ENCODE measurements at places on chromosomes 6 and 20.

- DNase-seq: no peak
Measured at GRCh38 chr20:18743665-18744440, 69.7 kb upstream of the SCP2D1 start.

DNA sequence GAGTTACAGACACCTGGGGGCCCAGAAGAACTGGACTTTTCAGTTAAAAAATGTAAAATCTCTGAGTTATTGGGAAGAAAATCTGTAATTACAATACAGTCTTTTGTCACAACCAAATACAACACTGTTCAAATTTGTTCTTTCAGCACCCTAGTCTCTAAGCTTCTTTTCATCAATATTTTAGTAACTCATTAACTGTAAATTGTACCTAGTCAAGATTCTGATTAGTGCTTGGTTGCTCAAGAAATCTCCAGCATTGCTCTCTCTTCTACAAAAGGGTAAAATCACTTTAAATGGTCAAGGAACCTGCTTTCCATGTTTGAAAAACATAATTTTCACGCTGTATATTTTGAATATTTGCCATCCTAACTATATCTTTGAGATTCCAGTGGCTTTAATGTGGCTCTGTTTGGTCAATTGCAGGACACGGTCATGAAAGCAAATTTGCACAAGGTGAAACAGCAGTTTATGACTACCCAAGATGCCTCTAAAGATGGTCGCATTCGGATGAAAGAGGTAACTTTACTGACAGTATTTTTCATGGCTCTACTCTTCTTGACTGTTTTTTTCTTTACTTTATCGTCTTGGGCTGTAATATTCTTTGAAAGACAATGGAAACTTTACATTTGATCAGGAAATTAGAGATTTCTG lies 9.2 kb downstream of the SCGN start:
- no peak for DNase-seq

DNA sequence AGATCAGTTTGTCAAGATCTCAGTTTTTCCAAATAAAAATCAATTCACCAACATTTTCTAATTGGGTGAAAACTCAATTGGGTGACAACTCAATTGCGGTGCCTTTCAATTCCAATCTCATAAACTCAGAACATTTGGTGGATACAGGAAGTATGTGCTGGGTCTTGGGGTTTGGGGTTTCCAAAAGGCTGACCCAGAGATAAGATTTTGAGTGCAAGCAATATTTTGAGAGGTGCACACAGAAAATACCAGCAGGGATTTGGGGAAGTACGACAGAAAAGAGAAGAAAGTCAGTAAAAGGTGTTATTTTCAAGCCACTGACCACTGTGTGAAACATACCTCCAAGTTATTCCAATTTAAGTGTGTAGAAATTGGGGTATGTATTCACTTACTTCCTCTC lies 258.0 kb downstream of the PHACTR1 start:
- DNase-seq: no peak

DNA sequence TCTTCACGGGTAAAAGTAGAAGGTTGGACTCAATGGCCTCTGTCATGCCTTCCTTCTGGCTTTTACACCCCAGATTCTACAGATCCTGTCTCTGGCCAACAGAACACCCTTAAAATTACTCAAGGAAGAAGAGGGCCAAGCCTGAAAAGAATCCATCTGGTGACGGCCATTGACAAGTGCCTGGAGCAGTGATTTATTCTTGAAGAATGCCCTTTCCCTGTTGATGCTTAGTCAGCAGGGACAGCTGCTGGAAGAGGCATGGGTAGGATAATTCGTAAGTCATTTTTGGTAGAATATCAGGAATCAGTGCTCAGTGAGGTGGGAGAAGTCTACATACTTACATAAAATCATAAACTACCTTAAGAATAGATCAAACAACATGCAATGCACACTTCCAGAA lies 397.9 kb downstream of the SAMD5 start:
- DNase-seq: no peak

- no peak for DNase-seq
Measured at GRCh38 chr20:32605167-32605656, 20.1 kb upstream of the NOL4L start.

DNA sequence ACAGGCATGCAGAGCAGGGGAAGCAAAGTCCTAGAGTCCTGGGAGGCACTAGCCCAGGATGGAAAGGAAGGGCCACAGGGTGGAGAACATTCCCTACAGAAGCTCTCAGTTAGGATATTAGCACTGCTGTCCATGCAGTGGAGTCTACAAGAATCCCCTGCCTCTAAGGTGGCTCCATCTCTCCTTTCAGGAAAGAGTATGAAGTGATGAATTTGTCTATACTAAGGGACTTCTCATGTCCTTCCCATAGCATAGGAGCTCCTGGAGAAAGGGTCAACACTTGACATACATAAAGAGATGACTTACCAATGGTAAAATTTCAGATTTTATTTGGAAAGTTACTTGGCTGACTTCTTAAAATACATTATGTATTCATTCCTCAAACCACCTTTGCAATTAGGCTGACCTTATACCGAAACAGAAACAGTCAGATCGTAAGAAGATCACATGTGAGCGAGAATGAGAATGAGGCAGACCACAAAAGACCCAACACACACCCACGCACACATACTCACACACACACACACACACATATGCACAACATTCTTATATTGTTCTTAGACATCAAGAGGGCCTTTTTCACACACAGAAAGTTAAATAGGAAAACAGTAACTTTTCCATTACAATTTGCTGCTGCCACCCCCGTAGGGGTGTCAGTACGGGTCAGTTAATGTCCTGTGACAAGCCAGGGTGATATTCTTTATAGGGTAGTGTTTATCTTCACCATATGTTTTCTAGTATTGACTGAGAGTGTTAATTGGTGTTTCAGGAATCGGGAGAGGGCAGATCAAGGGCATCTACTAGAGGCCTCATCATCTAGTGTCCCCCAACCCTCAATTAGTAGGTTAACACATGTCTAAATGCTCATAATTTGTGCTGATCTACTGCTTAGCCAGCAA lies 159.4 kb downstream of the FAXC start:
- DNase-seq: no peak

DNA sequence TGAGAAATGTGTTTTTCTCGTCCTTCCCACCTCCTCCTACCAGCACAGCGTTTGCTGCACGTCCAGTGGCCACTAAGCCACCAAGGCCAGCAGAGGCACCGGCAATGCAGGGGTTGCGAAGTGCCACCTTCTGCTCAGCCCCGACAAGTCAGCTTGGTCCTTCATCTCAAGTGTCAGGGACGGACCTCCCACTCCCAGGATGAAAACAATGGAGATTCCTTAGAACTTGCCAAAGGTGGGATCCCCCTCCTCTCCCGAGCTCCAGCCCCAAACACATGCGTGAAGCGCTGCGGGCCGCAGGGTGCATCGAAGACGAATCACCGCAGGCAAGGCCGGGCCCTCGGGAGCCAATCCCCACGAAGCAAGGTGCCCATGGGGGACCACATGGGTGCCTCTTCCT lies 60.8 kb downstream of the WDR27 start:
- DNase-seq: no peak

GRCh38 chr6:14555804-14556203 lies 438.2 kb downstream of the CD83 start:
- no peak for DNase-seq

GRCh38 chr20:23759306-23759940 lies 8.7 kb upstream of the CST1 start:
- DNase-seq: no peak

DNA sequence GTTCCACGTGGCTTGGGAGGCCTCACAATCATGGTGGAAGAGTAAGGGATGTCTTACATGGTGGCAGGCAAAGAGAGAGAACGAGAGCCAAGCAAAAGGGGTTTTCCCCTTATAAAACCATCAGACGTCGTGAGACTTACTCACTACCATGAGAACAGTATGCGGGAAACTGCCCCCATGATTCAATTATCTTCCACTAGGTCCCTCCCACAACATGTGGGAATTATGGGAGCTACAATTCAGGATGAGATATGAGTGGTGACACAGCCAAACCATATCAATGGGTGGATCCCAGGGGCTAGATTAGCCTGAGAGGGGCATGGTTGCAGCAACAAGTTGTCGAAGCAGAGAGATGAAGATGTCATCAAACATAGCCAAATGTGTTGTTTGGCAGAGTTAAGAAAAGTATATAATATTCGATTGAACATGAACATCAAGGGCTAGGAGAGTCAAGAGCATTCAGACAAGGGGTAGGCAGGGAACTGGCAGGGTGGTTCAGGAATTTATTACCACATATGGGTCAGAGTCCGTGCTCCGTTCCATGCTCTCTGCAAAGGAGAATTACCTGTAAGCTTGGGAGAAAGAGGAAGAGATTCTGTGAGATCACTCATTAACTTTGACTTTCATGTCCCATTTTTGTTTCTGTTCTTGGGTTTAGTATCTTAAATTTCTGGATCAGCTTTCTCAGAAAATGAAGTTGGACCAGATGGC lies 98.8 kb downstream of the CCDC170 start:
- no peak for DNase-seq

- DNase-seq: no peak
Measured at GRCh38 chr20:19901226-19901625, 115.9 kb upstream of the NAA20 start.

- DNase-seq: no peak
Measured at GRCh38 chr6:83463886-83464285, 33.0 kb upstream of the ME1 start.

DNA sequence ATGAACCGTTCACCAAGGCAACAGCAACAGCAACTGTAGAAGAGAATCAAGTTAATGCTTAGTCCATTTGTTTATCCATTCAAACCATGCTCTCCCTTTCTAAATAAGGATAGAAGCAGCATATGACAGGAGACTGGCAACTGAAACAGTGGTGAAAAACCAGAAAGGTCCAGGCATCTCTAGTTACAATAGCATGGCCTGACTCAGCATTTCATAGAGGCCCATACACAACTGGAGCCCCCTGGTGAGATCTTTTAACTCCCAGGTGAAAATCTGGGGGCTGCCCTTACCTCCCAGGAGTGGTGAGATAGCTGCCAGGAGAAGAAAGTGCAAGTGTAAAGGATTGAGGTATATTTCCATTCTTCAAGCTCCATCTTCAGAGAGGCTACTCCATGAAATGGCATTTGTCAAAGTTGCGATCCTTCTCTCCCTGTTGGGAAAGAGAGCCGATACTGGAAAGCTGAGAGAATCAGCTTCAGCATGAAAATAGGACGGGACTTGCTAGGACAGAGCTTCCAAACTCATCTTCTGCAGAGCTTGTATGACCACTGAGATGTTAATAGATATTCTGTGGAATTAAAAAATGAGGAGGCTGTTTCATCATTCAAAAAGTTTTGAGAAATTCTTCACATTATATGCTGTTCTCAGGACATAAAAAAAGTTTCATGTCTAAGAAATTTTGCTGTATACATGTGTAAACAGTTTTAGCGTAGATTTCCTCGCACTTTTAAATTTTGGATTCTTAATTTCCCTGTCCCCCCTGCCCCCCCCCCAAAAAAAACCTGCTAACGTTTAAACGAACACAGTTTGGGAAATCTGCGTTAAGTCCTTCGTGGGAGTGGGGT lies 10.9 kb upstream of the SLC2A12 start:
- DNase-seq: no peak

DNA sequence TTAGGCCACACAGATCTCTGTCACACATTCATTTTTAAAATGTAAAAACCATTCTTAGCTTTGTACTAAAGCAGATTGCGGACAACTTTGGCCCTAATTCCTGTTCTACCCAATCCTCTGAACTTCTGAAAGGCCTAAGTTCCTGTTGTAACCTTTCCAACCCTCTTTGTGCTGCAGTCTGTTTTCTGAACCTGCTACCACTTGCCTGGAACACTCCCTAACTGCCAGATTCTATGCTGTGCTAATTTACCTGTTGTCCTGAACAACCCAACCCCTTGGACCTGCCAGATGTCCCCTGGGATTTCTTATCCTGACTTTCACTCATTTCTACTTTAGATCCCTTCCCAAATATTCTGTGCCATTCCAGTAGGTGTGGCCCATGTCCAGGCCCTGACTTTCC lies 398.7 kb downstream of the ZFAND3 start:
- no peak for DNase-seq

- DNase-seq: no peak
Measured at GRCh38 chr6:39266375-39266774, 37.1 kb upstream of the KCNK5 start.

Data from mesenteric fat pad (tissue), 1 donor.